Umbilical cord (tissue), 2 donors: ENCODE measurements at places on chromosomes 7 and 10.
A peak's percentile ranks its signal among the peaks of the same experiment; 100 is the strongest.

DNA sequence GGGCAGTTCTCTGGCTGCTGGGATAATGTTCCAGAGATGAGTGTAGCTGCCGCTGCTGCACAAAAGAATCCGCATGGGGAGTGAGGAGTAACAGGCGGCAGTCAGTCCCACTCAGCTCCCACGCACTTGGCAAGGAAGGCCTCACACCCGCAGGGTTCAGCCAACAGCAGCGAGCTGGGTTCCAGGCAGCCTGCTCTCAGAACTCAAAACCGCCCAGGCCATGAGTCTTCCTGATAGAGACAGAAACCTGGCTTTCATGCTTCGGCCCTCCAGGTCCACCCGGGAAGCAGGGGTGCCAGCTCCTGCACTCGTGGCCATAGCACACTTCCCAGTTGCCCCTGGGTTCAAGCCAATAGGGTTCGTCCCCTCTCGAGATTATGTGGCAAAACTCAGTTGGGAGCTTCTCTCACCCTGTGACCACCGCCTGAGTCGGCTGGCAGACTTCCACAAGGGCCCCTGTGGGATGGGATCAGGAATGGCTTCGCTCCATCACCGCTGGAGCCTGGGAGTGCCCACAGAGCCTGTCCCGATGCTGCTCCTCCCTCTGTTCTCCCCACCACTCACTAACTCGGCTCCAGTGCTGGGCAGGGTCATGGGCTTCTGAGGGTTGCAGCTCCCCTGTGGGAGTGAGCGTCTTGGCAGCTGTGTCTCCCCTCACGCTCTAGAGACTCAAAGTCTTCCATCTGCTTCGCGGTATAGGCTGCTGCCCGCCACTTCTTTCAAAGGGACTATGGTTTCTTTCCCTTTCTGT lies 20.6 kb downstream of the CLRN3 start:
- no peak for DNase-seq

DNA sequence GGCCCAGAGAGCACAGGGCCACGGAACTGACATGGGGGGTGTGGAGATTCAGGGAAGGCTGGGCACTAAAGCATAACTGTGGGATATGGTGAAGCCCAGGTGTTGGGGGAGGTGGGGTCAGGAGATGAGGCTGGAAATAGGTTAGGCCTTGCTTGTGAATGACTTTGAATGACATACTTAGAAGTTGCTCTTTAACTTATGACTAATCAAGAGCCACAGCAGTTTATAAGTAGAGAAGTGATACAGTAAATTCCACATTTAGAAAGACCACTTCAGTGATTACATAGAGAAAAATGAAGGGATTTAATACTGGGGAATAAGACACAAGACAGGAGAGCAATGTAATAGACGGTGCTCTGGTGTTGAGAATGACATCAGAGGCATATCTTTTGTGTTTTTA lies 120.8 kb upstream of the SEC61G start:
- DNase-seq, result no peak

DNA sequence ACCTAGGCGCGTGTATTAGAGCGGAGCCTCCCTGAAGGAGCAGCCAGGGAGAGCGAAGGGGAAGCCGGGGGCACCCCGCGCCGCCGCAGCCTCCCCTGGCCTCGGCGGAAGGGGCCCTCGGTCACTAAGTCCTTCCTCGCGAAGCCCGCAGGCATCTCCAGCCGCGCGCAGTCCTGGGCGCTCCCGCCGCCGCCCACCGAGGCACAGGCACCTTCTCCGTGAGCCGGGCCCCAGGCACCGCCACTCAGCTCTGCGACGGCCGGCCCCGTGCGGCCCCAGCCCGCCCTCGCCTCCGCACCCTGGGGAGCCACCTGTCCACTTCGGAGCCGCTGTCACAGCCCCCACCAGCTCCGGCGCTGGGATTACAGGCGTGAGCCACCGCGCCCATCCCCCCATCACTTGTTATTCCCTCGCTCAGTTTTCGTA lies 80.8 kb downstream of the ZNF467 start:
- no peak for DNase-seq

- DNase-seq, result peak; percentile 19
Observed at GRCh38 chr7:22154143-22154529, 202.8 kb downstream of the RAPGEF5 start.

DNA sequence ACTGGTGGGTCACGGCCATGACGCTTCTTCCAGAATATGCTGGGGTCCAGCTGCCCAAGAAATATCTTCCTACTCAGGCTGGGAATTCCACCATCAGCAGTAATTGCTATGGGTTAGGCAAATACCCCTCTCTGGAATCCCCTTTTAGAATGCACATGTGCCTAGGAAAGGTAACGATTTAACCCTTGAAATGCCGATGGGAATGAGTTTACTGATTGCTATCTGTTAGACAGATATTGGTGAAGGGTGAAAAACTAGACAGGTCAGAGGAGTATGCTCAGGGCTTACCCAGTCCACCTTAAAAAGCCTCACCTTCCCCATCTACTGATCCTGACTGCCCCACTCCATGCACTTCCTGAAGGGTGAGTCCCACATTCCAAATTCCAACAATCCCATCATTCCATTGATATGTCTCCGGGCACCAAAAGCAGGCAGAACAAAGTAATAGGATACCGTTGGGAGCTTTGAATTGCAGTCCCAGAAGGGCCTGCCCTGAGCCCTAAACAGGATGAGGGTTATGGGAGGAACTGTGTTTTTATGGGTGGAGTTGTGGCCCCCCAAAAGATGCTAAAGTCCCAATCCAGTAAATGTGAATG lies 59.3 kb downstream of the DLG5 start:
- DNase-seq, result no peak

DNA sequence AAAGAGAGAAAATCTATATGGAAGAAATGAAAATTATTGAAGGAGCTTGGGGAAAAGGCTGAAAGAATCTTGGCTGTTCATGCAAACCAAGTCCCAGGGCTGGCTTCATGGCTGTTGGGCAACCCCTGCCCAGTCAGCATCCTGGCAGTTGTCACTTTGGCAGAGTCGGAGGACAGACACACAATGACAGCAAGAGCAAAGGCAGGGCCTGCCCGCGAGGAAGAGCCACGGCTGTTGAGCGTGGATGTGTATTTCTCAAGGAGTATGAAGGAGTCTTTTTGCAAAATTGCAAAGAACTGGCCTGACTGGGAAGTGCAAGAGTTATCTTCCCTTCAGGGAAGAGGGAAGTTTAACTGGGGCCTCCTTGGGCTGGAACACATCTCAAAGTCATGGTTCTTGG lies 11.7 kb downstream of the PTPRE start:
- no peak for DNase-seq

GRCh38 chr10:12847361-12847975 lies 154.0 kb downstream of the CCDC3 start:
- no peak for DNase-seq

DNA sequence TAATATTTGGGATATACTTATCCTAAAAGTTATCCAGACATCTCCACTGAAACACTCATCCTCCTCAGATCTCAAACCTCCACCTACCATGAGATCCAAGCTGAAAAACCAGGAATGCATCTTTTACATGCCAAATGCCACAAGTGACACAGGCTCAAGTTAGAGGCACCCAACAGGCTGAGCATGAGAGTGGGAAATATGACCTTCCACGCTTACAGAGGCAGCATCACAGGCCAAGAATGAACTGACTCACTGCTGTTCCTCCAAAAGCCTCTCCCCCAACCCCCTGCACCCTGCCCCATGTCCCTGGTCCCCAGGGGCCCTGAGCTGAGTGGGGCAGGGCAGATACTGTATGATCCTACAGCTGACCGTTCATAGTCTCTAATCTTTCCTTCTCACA lies 4.8 kb upstream of the MTPAP start:
- no peak for DNase-seq

DNA sequence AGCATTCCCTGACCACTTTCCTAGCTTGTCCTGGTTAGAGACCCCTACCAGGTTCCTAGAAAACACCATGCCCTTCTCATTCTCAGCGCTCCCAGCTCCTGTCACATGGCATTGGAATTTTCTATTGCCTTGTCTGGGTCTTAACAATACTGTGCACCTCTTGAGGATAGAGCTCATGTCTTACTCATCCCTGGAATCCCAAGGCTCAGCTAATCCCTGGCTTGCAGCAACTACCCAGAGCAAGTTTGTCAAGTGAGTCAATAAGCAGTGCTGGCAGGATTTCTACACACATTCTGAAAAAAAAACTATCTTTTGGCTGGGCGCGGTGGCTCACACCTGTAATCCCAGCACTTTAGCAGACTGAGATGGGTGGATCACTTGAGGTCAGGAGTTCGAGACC lies 11.7 kb upstream of the PRDX3 start:
- DNase-seq, result peak; percentile 88

DNA sequence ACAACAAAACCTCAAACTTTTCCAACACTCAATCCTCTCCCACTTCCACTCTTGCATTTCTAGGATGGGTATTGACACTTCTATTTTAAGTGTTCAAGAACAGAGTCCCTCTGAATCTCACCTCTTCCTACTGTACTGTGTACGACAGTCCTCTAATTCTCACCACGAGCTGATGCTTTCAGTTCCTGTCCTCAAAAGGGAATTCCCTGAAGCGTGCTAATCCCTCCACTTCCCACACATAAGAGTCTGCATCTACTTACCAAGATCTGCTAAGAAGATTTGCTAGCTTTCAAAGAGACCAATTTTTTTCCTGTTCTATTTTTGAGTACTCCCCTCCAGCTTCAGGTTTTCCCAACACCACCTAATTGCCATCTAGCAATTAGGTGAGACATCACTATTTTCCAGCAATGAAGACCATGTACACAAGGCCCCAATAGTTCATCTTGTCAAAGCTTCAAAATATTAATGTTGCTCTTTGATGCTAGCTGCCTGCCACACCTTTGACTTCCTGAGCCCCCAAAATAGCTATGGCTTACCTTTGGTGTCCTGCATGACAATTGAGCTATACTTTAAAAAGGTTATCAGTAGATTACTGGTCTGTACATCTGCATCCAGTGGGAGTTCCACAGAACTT lies 54.4 kb downstream of the ARMH3 start:
- DNase-seq, result no peak

DNA sequence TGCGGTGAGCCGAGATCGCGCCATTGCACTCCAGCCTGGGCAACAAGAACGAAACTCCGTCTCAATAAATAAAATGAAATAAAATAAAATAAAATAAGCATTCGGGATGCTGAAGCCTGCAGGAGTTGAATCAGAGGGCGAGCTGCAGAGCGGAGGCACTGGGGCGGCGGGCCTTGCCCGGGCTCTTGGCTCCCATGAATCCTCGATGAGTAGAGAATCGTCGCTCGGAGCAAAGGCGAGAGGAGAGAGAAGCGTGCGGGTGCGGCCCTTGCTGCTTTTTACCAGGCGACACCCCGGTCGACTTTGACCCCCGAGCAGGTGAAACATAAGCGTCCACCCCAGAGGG lies 168.3 kb downstream of the UBE2H start:
- DNase-seq, result no peak

DNA sequence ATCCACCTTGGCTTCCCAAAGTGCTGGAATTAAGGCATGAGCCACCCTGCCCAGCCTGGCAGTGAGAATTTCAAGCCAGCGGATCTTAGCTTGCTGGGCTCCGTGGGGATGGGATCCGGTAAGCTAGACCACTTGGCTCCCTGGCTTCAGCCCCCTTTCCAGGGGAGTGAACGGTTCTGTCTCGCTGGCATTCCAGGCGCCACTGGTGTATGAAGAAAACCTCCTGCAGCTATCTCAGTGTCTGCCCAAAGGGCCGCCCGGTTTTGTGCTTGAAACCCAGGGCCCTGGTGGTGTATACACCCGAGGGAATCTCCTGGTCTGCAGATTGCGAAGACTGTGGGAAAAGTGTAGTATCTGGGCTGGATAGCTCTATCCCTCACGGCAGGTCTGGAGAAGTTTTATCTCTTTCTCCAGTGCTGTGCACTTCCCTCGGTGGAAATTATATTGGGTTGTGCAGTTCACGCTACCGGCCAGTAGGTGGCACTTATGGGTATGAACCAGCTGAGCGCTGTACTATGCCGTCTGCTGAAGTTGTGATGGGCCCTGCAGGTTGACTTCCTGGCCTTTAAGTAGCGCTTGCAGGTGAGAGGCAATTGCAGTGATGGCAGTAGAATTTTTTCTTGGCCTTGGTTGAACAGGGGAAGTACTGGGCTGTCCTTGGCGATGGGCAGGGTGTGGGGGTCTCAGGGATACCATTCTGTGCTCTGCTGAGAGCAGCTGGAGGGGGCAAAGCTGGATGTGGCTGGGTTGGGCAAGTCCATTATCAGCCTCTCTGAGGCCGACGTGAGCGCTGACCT lies 138.0 kb upstream of the MTPN start:
- DNase-seq, result no peak

GRCh38 chr7:30997316-30997715 lies 33.6 kb downstream of the GHRHR start:
- DNase-seq, result no peak

DNA sequence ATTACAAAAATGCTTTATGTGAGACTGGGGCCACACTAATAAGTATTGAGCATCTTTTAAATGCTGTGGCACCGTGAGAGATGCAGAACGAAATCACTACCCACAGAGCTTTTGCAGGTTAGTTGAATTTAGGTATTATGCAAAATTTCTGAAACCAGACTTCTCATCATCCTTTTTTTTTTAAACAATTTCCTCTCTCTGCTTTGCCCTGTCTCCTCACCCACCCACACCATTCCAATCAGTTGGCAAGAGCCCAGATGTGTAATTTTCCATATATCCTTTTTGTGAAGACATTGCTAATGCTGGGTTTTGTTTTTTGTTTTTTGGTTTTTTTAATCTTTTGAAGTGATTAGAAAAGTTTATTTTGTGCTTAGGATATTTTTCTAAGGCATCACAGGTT lies 1.1 kb downstream of the YAE1 start:
- no peak for DNase-seq

DNA sequence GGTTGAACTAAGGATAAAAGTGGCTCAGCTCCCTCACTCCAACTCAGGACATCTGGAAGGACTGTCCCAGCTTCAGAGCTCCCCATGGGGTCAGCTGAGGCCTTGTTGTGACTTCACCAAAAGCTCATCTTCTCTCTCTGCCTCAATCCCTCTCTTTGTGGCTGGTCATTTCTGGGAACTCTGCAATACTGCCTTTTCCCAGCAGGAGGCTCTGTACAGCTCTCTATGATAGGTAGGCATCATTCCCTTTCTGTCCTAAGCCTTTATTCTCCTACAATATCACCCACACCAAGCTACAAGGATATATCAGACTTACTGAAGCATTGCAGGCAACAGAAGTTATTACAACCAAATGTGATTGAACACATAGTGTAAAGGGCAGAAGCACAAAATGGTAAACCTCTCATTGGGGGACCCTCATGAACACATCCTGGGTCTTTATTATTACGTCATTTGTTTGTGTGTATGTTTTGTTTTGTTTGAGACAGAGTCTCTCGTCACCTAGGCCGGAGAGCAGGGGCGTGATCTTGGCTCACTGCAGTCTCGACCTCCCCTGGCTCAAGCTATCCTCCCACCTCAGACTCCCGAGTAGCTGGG lies 36.7 kb upstream of the PRPS1L1 start:
- DNase-seq, result no peak

DNA sequence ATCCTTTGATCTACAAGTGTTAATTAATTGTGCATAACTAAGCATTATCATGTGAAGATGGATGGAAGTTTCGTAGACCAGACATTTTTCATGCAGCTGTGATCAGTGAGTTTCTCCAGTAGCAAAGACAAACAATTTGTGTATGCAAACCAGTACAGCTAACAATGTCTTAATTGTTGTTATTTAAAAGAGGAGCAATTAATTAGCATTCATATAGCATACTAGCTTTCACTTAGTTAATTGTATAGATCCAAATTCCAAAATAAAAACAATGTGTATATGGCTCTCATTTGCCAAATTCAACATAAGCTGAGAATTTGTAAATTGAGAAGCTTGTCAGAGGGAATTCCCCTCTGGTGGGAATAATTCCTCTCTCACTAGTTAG lies 22.6 kb upstream of the PRKCQ start:
- no peak for DNase-seq
